ENCODE measurements at places on chromosomes 5 and 9. TPM values are rescaled to one million over a fixed set of nuclear protein-coding genes. Genes with fewer than 3 reads are reported as not detected.

The JAK2 gene
- 3.3 TPM for total RNA-seq

The PCDHGC3 gene
- total RNA-seq = 29.4 TPM

The ANKRD18B gene
- 11.0 TPM for total RNA-seq

The ACTBL2 gene
- total RNA-seq = not detected

The C9 gene
- 0.21 TPM for total RNA-seq

The TMEM252 gene
- not detected for total RNA-seq

The TLX3 gene
- 0.16 TPM for total RNA-seq

The ARL10 gene
- total RNA-seq = 11.4 TPM

The SLCO6A1 gene
- 0.42 TPM for total RNA-seq

The SURF6 gene
- total RNA-seq = 67.2 TPM

The PCDHGC4 gene
- total RNA-seq = 5.1 TPM

The FAM169A gene
- 61.1 TPM for total RNA-seq

The PCDHA7 gene
- total RNA-seq = 2.7 TPM

The HRCT1 gene
- total RNA-seq = not detected

The TAF1L gene
- 0.02 TPM for total RNA-seq

The GARIN3 gene
- not detected for total RNA-seq

The BARHL1 gene
- not detected for total RNA-seq

The SPATA31C1 gene
- not detected for total RNA-seq

The TOR2A gene
- total RNA-seq = 16.6 TPM

The S1PR3 gene
- 7.1 TPM for total RNA-seq

The AKNA gene
- 29.3 TPM for total RNA-seq

The CBY3 gene
- 0.37 TPM for total RNA-seq

The P4HA2 gene
- total RNA-seq = 19.0 TPM

The PCDHA9 gene
- total RNA-seq = 1.4 TPM

The CARD9 gene
- total RNA-seq = 0.96 TPM

The C7 gene
- total RNA-seq = 1.4 TPM

The CDH10 gene
- 0.22 TPM for total RNA-seq

The LRRC26 gene
- total RNA-seq = 1.1 TPM

The PCAT7 gene
- 7.4 TPM for total RNA-seq

The BAAT gene
- total RNA-seq = 0.17 TPM

The TMEM245 gene
- 47.2 TPM for total RNA-seq

The ZDHHC11 gene
- total RNA-seq = 37.5 TPM

The LCN1 gene
- total RNA-seq = not detected

The LHX3 gene
- 0.11 TPM for total RNA-seq

The GPR151 gene
- total RNA-seq = not detected

The GABRB2 gene
- 0.79 TPM for total RNA-seq

The IRX2 gene
- 63.2 TPM for total RNA-seq

The OTP gene
- not detected for total RNA-seq

The NPR3 gene
- 0.23 TPM for total RNA-seq

The TMEM174 gene
- not detected for total RNA-seq

All from WTC11 (cell line).